ENCODE measurements at places on chromosomes 7 and 10.

GRCh38 chr10:50558371-50558770 is 65.4 kb downstream of the SGMS1 start:
- DNase-seq = no peak

DNA sequence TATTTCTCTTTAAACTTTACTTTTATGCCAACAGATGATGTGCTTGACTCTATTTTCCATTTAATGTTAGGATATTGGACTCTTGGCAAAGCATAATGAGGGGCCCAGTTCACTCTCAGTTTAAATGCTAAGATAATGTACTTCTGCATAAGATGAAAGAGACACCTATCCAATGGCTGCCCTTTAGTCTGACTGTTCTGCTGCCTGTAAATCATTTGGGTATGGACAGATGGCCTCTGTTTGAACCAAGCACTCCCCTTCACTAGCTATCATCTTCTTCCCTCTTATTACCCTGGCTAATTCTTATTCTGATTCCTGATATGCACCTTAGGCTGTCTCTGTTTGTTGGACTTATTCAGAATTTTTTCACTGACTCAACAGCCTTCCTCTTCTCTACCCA is 72.1 kb downstream of the SEM1 start:
- no peak for DNase-seq

DNA sequence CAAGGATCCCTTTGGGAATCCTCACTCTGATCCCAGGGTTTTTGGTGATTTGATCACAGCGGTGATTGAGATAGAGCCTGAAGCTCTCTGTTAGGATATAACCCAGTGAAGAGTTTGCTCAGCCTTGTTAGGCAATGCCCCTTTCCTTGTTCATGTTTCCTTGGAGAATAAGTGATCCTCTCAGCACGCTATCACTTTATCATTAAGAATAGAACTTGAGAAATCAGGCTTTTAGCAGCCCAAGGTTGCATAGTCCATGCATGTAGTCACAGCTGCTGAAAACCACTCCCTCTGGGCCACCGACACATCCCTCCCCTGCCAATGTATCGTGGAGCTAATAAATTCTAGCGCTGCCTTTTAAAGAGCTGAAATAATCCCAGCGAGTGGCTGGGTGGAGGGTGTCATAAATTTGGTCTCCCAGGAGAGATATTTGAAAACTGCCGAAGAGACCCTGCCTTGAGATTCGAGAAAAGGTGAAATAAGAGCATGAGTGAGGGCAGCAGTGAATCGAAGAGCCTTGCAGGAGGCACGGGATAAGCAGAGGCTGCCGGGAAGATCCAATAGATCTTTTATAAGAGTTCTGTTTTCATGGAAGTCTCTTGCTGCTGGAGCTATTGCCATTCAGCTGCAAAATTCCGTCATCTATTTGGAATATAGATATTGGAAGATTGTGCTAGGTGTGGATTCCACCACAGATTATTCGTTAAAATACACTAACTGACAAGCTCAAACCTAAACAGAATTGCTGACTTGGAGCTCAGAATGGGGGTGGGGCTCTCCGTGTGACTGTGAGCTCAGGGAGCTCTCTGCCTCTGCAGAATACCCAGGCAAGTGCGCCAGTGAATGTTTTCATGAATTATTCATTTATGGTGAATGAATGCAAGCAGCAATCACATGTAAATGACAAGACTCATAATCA is 249.8 kb downstream of the TRIL start:
- DNase-seq = no peak

GRCh38 chr7:85462671-85463070 is 275.8 kb upstream of the SEMA3D start:
- DNase-seq = no peak

DNA sequence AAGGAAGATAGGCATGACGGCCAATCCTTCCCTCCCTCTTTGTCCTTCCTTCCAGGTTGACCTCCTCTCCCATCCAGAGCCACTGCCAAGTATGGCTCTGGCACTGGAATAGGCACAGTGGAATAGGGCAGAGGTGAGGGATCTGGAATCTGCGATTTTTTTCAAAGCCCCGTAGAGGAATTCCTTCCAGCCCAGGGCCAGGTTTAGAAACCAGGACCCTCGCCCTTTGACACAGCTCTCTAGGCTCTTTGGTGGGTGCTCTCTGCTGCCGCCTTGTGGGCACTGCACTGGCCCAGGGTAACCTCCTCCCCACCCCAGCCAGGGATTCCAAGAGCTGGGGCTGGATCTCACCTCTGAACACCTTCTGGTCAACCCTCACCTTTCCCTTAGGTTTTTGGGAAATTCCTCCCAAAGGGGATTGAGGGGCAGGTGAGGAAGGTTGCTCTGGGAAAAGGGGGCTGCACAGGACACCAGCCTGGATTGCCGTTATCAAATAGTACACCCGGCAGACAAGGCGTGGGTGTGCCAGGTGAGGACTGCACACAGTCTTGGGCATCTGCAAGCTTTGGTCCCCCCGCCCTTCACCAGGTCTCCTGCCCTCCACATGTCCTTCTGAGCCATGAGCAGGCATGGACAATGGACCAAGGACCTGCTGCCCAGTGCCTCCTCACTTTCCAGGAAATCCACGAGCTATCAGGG is 22.8 kb downstream of the C10orf105 start:
- DNase-seq = peak; percentile 48

GRCh38 chr7:113176836-113177235 is 58.5 kb upstream of the SMIM30 start:
- no peak for DNase-seq

DNA sequence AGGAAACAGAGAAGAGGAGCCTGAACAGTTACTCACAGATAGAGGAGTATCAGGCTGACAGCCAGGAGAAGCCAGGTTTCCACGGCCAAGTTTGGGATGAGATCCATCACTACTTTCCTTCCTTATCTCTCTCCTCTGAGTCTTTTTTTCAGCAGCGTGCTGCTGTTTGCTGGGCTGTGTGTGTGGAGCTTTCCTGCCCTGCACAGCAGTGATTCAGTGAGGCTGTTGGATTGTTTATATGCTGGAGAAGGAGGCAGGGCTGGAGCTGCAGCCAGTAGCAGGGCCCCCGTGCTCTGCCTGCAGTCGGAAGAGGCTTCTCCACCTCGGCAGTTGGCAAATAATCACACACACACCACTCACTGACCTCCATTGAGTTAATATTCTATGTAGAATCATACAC is at the start of gene CYP3A7:
CYP3A7 (minus strand) TSS at position 210 of the 400 bp plus-strand sequence; CDS start at position 107, 103 bp downstream.
- no peak for DNase-seq

- no peak for DNase-seq
These were observed 59.7 kb upstream of the CCDC6 start for GRCh38 chr10:59965899-59966650.
